ENCODE measurements at places on chromosomes 11 and 22.
A peak's percentile ranks its signal among the peaks of the same experiment; 100 is the strongest.

DNA sequence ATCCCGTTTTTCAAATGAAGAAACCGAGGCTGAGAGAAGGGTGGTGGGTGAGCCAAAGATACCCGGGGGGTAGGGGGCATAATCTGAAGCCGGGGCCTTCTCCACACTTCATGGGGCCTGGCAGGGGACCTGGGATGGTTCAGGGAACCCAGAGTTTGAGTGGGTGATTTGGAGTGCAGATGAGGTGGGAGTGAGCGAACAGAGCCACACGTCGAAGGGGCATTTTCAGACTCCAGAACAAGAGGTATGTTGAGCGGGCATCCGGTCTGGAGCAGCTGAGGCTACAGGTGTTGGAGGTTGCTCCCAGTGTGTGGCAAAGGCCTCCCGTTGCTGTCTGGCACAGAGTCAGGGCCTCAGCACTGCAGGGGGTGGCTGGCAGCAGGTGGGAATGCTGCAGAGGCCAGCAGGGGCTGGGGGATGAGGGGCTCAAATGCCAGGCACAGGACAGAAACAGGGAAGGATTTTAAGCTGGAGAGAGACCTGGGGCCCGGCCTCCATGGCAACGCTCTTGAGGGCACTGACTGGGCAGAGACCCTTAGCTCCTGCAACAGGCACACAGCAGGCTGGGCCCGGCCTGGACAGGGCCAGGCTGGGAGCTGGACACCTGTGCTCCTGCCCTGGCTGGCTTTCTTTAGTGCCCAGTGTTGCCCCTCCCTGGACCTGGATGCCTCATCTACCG is 46.2 kb downstream of the WNT11 start:
- no peak for DNase-seq

GRCh38 chr11:61141601-61142028 is 19.6 kb downstream of the VPS37C start:
- DNase-seq, result no peak

GRCh38 chr11:73237471-73238290 is 19.6 kb downstream of the P2RY2 start:
- DNase-seq, result no peak

DNA sequence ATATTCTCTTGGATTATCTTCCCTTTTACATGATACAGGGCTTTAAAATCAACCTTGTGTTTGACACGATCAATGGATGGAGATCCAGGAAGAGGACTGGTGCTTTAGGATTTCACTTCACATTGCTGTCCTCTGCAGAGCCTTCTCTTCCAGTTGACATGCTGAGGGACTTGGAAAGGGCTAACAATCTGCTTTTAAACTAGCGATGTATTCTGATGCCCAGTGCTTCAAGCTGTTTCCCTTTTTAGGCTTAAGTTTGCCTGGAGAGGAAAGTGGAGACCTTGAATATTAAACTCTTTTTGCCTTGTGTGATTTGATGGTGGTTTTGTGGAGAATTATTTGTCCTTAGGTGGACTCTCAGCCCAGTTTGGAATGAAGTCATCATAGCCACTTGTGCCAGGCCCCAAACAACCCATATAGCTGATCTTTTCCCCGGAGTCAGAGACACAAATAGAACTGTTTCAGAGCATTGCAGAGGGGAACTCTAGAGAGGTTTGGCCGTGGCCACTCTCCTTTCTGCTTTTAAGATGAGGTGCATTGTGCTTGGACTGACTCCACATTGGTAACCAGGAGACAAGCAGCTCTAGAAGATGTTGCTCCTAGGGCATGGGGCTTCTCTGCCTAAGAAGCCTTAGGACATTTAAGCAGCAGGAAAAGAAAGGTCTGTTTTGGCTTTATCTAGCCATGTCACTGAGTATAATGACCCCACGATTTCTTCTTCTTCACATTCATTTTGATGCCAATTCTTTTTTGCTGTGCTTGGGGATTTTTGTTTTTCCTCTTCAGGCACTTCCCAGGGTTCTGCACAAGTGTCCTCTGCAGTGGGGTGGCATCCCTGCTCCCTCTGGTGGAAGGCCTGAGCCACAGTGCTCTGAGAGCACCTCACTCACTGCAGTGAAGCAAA is 152.8 kb downstream of the NCAM1 start:
- DNase-seq, result no peak

- DNase-seq, result no peak
Measured at GRCh38 chr11:65314501-65315203, at the start of gene CDC42EP2. CDC42EP2 (plus strand) TSS chr11:65314866; CDS start chr11:65320899, 6,033 bp downstream.

GRCh38 chr11:16806791-16807190 is 68.3 kb downstream of the C11orf58 start:
- peak; percentile 29 for DNase-seq

DNA sequence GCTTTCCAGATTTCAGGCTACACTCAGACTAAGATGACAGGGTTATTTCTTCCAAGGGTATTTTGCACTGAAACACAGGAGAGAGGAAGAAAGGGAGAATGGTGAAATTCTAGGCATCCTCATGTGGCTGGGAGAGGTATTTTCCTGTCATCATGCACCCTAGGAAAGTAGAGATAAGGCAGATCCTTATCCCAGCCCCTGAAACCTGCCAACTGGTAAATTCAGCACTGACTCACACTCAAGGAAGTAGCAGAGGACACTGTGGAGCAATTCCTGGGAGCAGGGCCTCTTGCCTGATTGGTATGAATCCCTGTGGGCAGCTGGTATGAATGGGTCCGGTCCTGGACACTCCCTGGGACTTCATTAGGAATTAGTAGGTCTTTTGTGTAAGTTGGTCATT is 37.6 kb upstream of the SLC5A1 start:
- DNase-seq, result no peak

GRCh38 chr11:33579101-33579500 is 121.5 kb downstream of the C11orf91 start:
- no peak for DNase-seq

DNA sequence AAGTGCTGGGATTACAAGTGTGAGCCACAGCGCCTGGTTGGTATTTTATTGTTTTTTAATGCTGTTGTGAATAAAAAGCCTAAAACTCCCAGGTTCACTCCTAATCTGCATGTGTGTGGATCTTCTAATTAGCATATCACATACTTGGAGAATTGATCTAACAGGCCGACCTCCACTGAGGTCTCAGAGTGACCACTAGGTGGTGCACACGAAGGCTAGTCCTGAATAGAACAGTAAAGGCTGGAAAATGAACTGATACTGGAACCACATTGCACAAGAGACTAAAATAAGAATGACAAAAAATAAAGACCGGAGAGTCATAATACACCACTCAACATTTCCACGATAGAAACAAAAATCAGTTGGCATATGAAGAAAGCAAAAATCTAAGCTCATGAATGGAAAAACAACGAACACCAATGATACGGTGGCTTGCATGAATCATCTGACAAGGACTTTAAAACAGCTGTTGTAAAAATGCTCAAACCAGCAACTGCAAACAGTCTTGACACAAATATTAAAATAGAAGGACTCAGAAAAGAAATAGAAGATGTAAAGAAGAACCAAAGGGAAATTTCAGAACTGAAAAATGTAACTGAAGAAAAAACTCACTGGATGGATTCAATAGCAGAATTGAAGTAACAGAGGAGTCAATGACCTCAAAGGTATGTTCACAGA is 19.2 kb downstream of the PIM3 start:
- DNase-seq, result no peak

GRCh38 chr11:76776472-76776871 is 6.7 kb upstream of the TSKU start:
- DNase-seq, result no peak

DNA sequence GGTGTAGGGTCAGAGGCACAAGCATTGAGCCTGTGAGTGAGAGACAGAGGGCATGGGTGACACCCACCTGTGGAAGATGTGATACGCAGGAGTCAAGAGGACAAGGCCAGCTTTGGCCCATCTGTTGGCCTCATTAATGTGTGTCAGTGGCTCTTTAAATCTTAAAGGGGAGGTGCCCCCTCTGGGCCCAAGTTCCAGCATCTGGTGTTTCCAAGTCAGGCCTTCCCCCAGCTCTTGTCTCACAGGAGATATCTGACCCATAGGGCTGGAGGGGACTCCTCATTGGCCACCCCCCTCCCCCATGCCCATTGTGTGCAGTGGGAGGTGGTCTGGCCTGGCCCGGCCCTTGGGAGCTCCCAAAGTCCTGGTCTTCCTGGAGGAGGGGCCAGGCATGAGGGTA is 8.9 kb downstream of the KCNK7 start:
- no peak for DNase-seq

- DNase-seq, result no peak
Measured at GRCh38 chr11:64264371-64264852, 13.1 kb downstream of the PLCB3 start.

GRCh38 chr22:36366291-36366708 is 21.5 kb downstream of the MYH9 start:
- no peak for DNase-seq

- no peak for DNase-seq
Measured at GRCh38 chr11:75450826-75451821, 18.1 kb upstream of the KLHL35 start.

- DNase-seq, result no peak
Measured at GRCh38 chr22:49955581-49956417, 4.8 kb upstream of the PIM3 start.

DNA sequence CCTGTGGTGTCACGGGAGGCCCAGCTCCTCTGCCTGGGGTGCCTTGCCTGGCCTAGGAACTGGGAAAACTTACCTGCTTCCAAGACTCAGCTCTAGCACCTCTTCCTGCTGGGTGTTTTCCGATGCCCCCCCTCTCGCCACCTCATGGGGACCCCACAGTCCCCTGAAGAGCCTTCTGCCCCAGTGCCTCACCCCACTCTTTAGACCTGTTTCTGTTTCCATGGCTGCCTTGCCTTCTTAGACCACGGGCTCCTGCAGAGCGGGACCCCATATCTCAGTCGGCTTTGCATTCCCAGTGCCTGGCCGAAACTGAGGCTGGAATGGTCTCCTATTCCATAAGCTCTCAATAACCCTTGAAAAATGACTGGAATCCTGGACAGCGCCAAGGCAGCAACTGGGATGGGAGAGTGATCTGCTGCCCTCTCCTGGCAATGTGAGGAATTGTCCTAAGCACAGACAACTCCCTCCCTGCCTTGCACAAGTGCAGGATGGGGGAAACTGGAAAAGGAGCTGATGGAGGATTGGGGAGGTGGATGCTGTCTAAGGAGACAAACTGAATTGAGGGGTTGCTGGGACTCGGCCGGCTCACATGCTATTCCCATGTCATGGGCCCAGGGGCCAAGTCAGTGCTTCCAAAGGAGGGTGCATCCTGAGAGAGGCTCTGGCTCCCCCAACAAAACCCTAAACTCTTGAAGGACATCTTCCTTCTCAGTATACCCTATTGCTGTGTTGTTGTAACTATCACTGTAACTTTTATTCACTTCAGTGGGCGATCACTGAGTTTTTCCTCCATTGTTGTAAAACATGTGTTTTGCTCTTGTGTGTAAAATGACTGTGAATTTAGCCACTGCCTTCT is 26.6 kb upstream of the IL17RA start:
- peak; percentile 46 for DNase-seq

DNA sequence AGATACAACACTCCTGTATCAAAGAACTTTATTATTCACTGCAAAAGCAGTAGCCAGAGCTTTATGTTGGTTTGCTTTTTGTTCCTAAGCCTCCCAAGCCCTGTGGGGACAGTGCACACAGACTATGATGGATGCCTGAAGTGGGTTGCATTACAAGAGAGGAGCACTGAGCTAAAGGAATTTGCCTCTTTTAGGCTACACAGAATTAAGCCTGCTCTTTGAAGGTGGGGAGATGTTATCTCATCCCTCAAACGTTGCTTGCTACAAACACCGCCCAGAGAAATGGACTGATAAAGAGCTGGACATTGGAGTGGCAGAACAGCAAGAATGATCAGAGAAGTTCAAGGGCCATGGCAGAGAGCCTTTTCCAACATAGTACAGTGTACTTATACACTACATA is 2.5 kb upstream of the POGLUT3 start:
- DNase-seq, result no peak

DNA sequence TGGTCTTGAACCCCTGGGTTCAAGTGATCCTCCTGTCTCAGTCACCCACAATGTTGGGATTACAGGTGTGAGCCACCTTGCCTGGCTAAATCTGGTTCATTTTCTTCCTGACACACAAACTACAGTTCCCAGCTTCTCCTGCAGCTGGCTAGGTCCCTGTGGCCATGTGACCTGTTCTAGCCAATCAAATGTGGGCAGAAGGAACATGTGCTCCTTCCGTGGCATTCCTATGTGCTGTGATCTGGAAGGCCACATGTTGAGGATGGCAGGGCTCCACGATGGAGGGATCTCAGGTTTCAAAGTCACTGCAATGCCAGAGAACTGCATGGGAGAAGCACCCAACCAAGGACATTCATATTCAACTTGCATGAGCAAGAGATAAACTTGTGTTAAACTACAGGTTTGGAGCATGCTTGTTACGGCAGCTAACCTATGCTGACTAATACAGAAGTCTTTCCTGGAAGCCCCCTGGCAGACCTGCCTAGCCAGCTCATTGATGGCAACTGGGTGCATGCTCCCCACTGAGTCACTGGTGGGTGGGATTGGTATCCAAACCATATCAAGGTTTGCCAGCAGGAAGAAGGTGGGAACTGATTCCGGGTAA is 86.0 kb downstream of the RPS6KA4 start:
- DNase-seq, result no peak

DNA sequence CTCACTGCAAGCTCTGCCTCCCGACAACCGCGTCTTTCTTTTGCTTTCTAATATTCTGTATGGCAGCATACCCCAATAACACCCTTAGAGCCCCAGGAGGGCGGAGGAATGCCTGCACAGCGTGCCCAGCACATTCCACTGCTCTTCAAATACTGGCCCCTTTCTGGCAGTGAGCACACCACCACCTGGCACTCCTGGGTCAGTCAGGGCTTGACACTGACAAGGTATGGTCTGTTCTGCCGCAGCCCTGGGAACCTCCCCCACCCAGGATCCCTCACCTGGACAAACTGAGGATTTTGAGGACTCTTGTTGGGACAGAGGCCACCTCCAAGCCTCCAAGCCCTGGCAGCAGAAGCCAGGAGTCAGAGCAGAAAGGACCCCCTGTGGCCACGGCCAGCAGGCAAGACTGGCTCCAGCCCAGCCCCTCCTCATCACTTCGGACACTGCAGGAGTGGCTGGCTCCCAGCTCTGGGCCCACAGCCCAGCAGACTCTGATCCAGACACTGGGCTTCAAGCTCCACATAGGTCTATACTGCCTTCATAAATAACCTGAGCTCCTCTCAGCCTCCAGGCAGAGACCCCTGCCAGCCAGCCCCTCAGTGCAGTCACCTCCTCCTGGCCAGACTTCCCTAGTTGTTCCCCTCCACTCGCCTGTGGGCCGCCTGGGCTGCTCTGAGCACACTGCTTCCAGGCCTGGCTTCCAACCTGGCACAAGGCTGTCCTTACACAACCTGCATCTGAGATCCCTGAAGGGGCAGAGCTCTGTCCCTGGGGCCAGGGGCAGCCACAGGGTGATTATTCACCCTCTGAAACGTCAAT is 14.5 kb downstream of the CARS1 start:
- DNase-seq, result no peak

GRCh38 chr11:62592146-62592815 is 958 bp upstream of the TUT1 start:
- DNase-seq, result no peak
